HCT116 (cell line): ENCODE measurements at places on chromosomes 11 and 22. TPM values are rescaled to one million over a fixed set of nuclear protein-coding genes. Genes with fewer than 3 reads are reported as not detected.

DNA sequence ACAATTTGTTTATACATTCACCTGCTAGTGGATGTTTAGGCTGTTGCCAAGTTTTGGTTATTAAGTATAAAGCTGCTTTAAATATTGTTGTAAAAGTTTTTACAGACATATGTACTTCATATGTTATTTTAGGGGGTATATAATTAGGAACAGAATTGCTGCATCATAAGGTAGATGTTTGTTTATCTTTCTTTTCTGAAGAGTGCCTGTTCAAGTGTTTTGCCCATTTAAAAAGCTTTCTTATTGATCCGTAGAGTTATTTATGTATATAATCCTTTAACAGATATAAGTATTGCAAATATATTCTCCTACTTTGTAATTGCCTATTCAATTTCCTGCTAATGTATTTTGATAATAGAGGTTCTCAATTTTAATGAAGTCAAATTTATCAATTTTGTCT, 11.3 kb upstream of the CCDC81 start:
- no peak for DNase-seq

DNA sequence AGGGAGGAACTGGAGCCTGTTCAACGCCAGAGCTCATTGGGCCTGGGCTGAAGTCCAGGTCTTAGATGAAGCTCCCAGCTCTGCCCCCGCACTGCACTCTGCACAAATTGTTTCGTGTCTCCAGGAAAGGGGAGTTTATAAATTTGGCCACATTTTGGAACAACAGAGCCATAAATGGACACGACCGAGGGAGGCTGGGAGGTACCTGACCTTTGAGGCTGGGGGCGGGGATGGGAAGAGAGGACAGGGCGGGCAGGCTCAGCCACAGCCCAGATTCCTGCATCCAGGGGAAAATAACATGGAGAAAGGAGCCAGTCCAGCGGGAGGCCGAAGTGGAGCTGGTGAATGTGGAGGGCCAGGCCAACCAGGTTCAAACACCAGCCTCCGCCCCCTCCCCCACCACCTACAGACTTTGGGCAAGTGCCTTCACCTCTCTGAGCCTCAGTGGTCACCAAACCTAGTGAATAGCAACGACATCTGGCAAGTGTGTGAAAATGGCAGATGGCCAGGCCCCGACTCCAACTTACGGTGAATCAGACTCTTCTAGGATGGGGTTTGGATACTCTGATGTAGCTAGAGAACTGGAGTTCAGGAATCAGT, 36.8 kb upstream of the SMTN start:
- DNase-seq: no peak

OR52A1 gene
- not detected for total RNA-seq

INPPL1 gene
- total RNA-seq: 132 TPM

DNA sequence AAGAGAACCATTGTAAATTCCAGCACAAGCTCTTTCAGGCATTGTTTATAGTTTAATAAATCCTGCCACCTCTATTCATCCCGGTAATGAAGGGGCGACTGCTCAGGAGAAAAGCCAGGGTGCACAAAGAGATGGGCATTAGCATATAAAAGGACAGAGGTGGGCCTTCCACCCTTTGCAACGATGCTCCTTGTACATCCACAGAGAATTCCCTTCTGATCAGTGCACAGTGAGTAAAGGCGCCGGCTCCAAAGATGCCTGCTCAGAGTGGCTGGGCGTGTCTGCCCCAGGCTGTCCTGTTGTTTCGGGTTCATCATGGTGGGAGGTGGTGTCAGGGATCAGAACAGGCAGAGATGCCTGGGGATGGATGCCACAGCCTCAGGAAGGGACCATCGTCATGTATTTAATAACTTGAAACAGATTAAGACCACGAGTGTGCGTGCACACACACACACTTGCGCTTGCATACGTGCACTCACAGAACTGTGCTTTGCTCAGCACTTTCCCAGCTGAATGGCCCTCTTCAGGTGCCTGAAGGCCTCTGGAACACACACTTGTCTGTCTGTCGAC, 305.0 kb downstream of the TBC1D22A start:
- no peak for DNase-seq

DNA sequence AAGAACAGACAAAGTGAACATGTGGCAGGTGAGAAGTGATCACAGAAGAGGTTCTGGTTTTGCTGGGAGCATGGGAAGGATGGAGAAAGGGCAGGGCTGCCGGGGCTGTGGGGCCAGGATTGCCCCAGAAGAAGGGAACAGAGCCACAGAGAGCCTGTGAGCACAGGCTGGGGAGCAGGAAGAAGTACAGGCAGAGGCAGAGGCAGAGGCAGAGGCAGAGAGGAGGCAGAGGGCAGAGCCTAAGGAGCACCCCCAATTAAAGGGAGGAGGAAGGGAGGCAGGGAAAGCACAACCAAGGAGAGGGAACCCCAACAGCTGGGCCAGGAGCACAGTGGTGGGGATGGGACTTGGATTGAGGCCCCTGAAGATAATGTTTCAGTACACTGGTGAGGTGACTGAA, 51.5 kb downstream of the SGSM3 start:
- no peak for DNase-seq

GRCh38 chr22:43209523-43209890, 22.6 kb upstream of the TTLL12 start:
- no peak for DNase-seq

MN1 gene
- 2.9 TPM for total RNA-seq

- no peak for DNase-seq
These were observed 16.6 kb upstream of the GNB1L start for GRCh38 chr22:19871023-19871844.

ACTN3 gene
- total RNA-seq: not detected

- DNase-seq: no peak
These were observed 68.6 kb downstream of the PHF21B start for GRCh38 chr22:44941207-44941606.
